Cardiac fibroblast (primary cell): ENCODE measurements at places on chromosomes 4 and X.

DNA sequence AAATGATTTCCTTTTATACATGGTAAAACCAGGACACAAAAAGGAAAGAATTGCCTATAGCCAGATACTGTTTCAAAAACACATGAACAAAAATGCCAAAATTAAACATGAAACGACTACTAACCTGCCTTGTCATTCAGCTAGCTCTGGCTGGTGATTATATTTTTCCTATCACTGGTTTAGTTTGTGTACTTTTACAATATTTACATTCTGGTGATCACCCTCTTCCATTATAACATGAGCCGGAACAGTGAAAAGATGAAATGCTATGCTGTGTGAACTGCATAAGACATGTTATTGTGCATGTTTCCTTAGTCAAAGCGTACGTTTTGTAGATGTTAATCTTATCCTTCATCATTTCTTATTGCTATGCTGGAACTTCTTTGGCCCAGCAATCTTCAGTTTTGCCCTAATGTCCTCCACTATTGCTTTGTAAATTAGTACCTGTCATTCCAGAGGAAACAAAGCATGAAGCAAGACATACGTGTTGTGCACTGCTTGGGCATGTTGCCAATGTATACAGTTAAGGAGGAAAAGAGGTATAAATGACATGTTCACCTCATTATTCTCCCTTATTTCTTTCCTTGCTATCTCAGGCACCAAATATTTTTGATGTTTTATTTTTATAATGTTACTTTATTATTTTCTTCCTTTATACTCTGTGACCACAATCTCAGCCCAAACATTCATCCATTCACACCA, 386.3 kb downstream of the ARHGAP24 start:
- no peak for DNase-seq

DNA sequence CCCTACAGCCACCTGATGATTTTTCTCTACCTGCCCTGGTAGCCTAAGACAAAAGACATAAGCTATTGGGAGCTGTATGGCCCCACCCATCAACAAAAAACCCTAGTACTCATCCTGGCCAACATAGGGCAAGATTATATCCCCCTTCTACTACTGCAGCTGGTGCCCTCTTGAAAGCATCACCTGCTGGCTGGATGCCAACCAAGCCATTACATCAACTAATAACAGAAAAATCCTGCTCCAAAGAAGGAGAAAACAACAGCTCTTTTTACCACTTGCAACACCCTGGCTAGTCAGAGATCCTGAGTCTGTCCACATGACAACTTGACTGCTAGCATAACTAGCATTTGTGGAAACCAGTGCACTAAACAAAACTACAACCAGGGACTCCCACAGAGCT, 43.6 kb upstream of the UPRT start:
- no peak for DNase-seq

DNA sequence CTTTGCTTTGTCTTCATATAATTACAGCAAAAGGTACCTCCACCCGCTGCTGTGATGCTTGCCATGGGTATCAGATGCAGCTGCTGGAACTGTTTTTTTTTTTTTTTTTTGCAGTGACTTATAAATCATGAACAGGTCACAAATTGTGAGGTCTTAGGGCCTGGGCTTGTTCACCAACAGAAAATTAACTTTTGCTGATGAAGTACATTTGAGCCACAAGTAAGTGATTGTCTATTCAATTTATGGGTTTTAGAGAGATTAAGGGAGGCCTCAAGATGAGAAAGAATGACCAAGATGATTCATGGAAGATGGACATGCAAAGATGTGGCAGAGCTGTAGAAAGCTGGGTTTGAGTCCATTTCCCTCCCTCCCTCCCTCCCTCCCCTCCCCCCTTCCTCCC, 18.0 kb upstream of the GBA3 start:
- DNase-seq: no peak

DNA sequence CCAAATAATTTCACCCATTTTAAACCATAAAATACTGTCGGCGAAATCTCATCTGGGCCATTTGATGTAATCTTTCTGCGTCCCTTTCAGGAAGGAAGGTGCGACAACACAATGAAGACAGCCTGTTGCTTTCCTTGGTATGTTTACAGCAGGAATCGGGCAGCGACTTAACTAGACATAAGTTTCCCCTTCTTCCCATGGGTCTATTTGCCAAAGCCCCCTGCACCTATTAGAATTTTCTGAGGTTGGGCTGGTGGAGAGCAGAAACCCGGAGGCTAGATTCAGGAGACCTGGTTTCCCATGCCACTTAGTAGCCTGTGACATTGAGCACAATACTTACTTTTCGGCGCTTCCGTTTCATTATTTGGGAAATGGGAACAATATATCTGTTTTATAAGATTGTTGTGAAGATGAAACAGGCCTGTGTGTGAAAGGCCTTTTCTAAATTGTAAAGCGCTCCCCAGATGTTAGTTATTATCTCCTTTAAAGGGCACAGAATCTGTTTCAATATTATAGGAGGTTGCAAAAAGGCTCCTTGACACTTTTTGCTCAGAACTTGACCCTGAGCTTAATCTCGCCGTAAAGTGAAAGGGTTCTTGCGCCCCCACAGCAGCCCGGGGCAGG, 552 bp upstream of the AFF1 start:
- DNase-seq: no peak

- no peak for DNase-seq
Measured at GRCh38 chr4:85431156-85431555, 43.8 kb upstream of the ARHGAP24 start.

- DNase-seq: peak; percentile 80
Measured at GRCh38 chr4:55865228-55865806, 11.9 kb downstream of the EXOC1 start.

DNA sequence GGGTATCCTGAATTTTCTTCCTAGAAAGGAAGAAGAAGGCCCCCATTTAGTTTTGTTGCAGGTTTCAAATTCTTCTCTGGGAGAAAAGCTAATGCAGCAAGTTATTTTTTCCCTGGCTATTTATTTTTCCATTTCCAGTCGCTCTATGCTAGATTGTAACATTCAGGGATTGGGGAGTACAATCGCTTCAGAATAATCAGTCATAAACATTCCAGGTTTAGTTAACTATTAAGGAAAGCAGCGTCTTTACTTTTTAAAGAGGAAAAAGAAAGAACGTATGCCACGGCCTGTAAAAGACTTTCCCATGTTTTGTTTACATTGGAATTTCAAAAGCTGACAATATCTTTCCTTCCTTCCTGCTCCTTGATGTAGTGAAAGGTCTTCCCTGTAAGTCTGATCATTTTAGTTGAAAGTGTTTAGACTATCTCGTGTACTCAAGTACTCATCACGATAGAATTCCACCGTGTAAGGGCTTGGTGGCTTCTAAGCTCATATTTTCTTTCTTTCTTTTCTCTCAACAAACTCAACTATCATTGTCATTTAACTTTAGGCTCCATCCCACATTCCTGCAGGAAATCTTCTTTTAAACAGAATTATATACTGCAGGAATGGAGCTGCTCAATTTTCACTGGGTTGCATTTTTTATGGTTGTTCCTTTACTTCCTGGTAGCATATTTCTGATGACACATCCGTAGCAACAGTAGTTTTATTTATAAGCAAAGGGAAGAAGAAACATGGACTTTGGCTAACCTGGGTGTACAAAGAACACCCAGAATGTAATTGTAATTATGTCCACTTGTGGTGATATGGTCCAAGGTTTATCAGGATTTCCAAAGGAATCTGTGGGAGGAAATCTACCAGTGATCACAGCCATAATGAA, 213.1 kb upstream of the FAT1 start:
- DNase-seq: peak; percentile 86

DNA sequence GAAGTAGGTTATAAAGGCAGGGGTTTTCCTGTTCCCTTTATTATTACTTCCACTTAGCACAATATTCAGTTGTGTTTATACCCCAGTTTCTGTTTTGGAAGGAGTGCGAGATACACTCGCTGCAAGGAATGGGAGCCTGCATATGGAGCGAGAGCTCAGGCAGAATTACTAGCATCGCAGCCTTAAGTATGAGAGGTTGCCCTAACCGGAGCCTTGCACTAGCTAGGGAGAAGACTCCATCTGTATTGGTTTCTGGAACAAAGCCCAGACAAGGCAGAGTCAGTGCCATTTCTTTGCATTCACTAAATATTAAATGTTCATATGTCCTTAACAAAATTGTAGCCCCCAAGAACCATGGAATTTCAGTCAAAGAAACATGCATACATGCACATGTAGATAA, 6.2 kb upstream of the DCTD start:
- DNase-seq: no peak

- peak; percentile 45 for DNase-seq
Measured at GRCh38 chr4:102598086-102598761, 97.1 kb downstream of the NFKB1 start.

DNA sequence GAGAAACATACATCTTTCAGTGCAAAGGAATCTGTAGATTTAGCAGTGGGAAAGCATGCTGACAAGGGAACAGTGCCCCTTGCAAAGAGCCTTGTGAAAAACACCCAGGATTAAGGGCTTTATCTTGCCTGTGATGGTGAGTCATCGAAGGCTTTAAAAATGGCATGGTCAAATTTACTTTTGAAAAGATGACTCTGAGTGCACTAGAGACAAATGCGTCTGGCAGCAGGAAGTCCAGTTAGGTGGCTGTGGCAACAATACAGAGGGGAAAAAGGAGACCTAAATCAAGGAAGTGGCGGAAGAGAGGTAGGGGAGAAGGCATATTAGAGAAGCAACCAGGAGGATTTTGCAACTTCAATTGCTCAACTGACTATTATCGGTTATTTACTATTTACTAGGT, 472.6 kb upstream of the CPEB2 start:
- peak; percentile 20 for DNase-seq

DNA sequence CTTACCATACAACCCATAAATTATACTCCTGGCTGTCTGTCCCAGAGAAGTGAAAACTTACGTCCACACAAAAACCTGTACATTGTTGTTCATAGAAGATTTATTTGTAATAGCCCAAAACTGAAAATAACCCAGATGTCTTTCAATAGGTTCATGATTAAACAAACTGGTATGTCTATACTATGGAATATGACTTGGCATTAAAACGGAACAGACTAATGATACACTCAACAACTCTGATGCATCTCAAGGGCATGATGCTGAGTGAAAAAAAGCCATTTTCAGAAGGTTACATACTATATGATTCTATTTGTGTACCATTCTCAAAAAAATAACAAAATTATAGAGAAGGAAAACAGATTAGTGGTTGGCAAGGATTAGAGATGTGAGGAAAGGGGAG, 11.6 kb upstream of the MND1 start:
- peak; percentile 59 for DNase-seq

- peak; percentile 18 for DNase-seq
Measured at GRCh38 chrX:37348231-37348970, 763 bp upstream of the PRRG1 start.

GRCh38 chr4:157246964-157247363, 26.4 kb downstream of the GRIA2 start:
- no peak for DNase-seq

DNA sequence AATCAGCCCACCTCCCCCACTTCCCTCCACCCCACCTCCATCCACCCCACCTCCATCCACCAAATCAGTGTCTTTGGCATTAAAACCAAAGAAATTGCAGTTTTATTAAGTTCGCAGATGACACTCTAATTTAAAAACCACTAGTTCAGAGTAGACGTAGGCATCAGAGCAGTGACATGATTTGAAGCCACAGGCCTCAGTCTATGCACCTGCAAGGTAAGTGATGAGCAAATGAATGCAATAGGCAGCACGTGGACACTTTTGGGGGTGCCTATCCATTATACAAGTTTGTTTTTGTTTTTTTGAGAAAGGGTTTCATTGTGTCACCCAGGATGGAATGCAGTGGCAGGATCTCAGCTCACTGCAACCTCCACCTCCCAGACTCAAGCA, 88.0 kb upstream of the TRIM2 start:
- no peak for DNase-seq

DNA sequence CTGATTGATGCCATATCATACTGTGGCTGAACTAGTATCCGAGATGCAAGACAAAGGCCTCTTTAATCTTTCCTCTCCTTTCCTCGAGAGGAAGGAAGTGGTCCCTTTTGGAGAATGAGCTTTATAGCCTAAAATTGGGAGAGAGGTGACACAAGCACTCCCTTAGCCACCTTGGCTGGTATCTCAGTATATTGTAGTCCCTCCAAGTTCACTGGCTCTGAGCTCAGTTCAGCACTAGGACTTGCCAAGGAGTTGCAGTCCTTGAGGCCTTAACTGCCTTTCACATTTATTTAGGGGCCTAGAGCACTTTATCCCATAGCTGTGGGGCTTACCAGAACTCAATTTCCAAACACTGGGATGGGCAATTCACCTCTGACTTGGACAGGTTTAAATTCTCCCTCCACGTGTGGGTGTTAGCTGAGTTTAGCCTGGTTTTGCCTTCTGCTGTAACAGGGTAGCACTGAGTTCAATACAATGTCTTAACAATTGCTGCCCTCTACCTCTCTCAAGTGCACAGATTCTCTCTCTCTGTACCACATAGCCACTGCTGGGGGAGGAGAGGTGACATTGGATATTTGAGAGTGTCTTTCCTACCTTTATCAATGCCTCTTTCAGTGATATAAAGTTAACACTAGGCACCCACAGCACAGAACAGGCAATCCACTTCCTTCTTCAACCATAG, 216.4 kb downstream of the TECRL start:
- no peak for DNase-seq

- no peak for DNase-seq
Measured at GRCh38 chrX:16745659-16746058, 26.2 kb downstream of the SYAP1 start.

GRCh38 chr4:68606240-68606639, 30.1 kb upstream of the UGT2B17 start:
- DNase-seq: no peak

- peak; percentile 40 for DNase-seq
Measured at GRCh38 chrX:68829582-68830418, 979 bp downstream of the EFNB1 start.

DNA sequence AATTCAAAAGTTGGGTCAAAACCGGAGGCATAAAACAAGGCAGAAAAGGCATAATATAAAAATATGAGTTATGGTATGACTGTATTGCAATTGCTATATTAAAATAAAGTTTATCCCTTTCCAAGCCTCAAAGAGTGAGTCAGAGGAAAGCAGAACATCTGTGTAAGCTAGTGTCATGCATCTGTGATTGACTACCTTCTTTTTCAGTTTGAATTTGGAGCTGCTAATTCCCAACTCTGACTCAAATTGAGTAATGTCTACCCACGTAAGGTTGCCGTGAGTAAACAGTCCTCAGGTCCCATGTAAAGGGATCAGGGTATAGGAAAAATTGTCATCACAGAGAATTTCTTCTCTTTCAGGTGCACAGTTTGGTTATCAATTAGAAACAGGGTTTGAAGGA, 6.5 kb upstream of the SLITRK4 start:
- DNase-seq: no peak

DNA sequence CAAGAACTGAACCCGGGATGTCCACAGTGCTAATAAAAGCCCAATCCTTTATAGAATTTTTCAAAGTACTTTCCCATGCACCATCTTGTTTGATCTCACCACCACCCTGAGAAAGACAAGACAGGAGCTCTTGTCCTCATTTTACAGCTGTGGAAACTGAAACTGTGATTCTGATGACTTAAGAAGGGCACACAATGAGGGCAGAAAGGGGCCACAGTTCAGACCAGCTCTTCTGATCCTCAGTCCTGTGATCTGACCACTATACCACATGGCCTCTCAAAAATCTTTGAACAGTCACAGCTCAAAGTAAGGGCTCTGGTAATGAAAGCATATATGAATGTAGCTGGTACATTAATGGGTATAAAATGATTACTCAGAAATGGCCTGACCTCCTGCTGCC, 127.3 kb upstream of the CPEB2 start:
- DNase-seq: no peak
